Subcutaneous adipose tissue (tissue), 4 donors: ENCODE measurements at places on chromosomes 13 and 19. TPM values are rescaled to one million over a fixed set of nuclear protein-coding genes. Genes with fewer than 3 reads are reported as not detected.

The ZSCAN1 gene
- total RNA-seq: not detected

The MZT1 gene
- 8.7 TPM for total RNA-seq

The TMEM255B gene
- total RNA-seq: 3.6 TPM

The TRIP10 gene
- 91.2 TPM for total RNA-seq

The TLE2 gene
- total RNA-seq: 23.2 TPM

The ATP12A gene
- not detected for total RNA-seq
